CD4-positive, alpha-beta T cell treated with Interleukin-17A for 4 hours (primary cell): ENCODE measurements at places on chromosomes 6 and 20.

DNA sequence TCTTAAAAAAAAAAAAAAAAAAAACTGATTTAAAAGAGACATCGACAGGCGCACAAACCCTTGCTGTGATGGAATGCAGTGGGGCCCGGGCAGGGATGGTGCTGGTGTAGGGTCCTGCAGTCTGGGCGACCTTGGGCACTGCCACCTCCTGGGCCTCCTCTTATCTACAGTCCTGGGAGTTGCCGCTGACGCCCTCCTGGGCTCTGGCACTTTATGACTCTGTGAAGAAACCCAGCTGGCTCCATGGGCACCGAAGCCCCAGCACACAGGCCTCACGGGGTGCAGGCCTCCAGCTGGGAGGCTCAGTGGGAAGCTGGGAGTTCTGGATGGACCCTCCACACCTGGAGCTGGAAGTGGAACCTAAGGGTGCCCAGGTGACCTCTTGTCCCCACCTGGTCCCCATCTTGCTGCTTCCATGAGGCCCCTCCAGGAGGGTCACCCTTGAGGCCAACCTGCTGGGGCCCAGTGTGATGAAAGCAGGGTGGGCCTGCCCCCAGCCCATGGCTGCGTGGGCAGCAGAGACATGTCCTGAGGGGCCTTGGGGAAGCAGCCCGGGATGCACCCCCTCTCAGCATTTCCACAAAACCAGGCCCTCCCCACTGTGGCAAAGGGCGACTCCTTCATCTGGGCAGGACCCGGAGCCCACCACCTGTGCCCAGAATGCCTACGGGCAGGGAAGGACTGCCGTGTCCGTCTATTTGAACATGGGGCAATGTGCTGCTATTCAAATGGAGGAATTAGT, 104.9 kb downstream of the ASXL1 start:
- no peak for DNase-seq

DNA sequence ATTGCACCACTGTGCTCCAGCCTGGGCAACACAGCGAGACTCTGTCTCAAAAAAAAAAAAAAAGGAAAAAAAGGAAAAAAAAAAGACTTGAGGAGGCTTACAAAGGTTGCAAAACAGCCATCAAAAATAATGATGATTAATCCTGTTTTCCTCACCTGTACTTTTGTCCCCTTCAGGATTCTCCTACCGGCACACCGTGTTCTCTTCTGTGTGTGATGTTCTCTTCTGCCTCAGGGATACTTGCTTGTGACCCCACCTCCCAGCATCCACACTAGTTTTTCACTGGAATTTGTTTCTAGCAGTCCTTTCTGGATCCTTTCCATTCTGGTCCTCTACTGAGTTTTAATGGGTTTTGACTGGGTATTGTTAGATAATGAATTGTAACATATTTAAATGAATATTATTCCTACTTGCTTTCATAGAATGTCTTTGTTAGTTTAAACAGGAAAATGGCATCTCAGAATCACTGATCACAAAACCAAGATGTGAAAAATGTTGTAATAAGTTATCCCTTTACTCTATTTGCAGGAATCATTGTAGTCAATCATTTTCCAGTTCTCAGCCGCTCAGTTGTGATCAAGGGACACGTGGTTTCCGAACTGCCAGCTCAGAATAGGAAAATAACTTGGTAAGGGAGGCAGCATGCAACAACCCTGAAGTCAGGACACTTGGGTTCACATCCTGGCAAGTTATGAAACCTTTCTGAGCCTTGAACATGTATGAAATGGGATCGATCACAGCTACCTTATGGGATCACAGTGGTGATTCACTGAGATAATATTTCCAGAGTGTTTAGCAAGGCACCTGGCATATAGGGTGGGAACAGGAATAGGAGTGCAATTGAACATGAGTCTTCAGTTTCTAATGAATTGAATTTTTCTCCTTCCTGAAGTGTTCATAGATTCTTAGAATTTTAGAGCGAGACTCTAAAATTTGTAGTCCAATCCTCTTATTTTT, 8.5 kb downstream of the C6orf89 start:
- DNase-seq: no peak

DNA sequence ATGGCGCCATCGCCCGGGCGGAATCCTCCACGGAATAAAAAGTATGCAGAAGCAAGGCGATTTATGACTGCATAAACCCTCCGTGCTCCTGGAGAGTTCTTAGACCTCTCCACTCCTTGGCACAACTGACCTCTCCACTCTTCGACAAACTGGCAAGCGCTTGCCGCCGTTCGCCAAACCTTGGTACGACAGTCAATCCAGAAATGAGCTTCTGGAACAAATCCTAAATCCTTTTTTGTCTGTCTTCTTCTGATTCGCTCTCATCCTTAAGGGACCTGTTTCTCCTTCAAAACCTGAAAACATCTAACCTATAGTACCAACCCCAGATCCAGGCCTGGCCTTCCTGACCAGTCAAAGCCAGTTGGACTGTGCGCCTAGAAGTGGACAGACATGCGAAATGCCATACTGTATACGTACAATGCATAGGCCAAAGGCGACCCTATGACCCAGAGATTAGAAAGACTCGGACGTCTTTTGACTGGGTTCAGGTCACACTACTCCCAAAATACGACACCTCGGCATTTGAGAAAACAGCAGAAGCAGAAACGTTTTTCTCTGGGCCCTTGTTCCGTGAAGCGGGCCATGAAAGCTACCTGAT, 59.4 kb downstream of the TRIM27 start:
- DNase-seq: no peak

- DNase-seq: no peak
Observed at GRCh38 chr6:47109281-47109680, 67.1 kb upstream of the ADGRF1 start.
